T-helper 2 cell (primary cell): ENCODE measurements at places on chromosomes 6 and 20.

DNA sequence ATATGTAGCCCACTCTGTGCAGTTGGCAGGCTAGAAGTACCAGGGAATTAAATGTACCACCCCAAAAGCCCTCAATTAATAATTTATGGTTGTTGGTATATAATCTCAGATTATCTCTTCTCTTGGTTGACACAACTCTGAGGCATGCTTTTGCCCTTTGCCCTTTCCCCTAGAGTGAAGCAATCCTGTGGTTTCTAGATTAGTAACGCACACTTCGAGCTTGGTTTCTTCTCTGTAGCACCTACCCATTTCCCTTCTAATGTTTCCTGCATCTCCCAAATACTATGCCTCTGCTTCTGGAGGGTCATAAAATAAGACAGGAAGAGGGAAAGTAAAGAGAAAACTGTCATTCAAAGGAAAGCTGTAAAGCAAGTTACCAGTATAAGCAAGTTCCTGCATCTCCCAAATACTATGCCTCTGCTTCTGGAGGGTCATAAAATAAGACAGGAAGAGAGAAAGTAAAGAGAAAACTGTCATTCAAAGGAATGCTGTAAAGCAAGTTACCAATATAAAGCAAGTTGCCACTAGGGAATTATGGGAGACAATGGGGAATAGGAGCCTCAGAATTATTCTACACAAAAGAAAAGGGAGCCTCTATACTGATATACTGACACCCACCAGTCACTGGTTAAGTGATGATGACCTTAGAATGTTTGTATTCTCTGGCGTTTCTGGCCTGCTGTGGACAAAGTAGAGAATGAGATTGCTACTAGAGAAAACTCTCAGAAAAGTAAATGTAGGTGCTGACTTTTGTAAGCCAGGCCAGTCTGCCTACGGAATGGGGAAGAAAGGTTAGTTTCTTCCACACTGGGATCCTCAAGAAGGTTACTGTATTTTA, 862.6 kb upstream of the MAN1A1 start:
- DNase-seq = no peak

GRCh38 chr6:70520575-70520974, 46.2 kb upstream of the SDHAF4 start:
- DNase-seq = no peak

DNA sequence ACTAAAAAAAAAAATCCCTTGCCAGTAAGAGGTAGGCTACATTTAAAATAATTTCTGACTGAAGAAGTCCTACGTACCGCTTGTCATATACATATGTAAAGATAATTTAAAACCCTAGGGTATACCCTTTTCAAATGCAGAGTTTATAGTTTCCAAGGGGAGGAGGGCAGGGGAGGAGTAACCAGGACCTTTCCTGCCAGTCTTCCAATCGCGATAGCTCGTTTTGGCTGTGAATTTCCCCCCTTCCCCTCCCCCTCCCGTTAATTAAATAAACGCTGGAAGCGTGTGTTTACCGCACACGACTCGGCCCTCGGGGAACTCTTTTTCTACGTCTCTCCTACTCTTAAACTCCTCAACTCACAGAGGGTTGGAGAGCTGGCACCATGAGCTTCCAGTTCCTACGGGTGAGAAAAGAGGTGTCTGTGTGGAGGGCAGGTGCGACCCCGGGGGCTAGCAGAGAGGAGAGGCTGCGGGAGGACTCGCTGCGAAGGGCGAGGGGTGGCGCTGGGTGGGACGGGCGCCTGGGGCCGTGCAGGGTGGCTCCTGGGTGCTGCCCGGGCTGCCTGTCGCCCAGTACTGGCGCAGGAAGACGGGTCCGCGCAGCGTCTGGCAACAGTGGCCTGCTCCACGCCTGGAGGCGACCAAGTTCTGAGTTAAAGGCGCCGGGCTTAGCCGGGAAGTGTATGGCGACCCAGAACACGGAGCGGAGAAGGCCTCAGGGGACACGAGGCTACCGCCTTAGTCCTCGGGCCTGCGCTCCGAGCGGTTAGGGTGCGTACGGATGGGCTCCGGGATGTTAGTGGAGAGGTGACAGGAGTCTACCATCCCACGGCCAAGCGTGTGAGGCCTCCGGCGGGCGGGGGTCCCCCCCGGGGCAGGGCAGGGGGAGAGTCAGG, 4.1 kb upstream of the TFAP2C start:
- DNase-seq = no peak

- no peak for DNase-seq
These were observed 184.8 kb downstream of the KIF6 start for GRCh38 chr6:39540454-39540853.

DNA sequence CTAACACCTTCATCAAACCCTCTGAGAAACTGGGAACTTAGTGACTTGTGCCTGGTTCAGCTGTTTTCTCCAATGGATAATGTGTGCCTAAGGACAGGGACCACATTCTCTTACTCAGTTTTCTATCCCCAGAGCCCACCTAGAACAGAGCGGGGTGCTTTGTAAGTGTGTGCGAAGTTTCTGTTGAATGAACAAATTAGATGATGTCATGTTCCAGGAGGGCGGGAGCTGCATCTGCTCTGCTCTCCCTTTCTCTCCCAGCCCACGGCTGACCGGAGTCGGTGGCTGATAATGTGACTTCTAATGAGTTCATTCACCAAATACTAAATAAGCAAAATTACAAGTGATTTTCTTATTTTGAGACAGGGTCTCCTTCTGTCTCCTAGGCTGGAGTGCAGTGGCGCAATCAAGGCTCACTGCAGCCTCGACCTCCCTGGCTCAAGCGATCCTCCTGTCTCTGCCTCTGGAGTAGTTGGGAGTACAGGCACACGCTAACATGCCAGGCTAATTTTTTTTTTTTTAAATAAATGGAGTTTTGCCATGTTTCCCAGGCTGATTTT, 60.7 kb upstream of the FNDC1 start:
- no peak for DNase-seq

GRCh38 chr20:36483919-36484808, 57.2 kb upstream of the MYL9 start:
- no peak for DNase-seq

GRCh38 chr6:143441680-143442545, 8.6 kb downstream of the ADAT2 start:
- peak; percentile 91 for DNase-seq

GRCh38 chr6:152124429-152125074, 317.1 kb downstream of the ESR1 start:
- DNase-seq = no peak

- DNase-seq = no peak
These were observed 170.8 kb downstream of the CDH4 start for GRCh38 chr20:61422636-61423425.

GRCh38 chr20:57783196-57783595, 73.4 kb upstream of the PMEPA1 start:
- no peak for DNase-seq

- no peak for DNase-seq
These were observed 204.0 kb downstream of the PTPRK start for GRCh38 chr6:128316258-128316929.

- DNase-seq = no peak
These were observed 41.8 kb downstream of the CYP24A1 start for GRCh38 chr20:54131675-54132611.

- no peak for DNase-seq
These were observed 299.9 kb upstream of the PLN start for GRCh38 chr6:118248171-118248570.

- DNase-seq = no peak
These were observed 2.8 kb upstream of the KCNQ2 start for GRCh38 chr20:63475209-63475608.

GRCh38 chr6:85403331-85404015, 46.4 kb upstream of the NT5E start:
- DNase-seq = no peak

DNA sequence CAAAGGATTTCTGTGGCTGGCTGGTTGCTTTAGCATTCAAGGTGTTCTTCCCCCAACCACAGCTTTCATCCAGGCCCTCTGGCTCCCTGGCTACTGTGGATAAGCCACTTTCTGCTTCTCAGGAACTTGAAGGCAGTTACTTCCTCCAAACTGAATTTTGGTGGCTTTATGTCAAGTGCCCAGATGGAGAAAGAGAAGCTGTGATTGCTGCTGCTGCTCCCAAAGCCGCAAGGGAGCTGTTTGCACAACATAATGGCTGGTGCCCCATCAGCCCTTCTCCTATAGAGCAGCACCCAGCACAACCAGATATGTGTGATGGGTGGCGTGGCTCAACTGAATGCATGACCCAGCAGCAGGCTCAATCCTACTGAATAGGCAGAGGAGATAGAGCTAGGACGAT, 465.2 kb downstream of the MAFB start:
- DNase-seq = no peak

DNA sequence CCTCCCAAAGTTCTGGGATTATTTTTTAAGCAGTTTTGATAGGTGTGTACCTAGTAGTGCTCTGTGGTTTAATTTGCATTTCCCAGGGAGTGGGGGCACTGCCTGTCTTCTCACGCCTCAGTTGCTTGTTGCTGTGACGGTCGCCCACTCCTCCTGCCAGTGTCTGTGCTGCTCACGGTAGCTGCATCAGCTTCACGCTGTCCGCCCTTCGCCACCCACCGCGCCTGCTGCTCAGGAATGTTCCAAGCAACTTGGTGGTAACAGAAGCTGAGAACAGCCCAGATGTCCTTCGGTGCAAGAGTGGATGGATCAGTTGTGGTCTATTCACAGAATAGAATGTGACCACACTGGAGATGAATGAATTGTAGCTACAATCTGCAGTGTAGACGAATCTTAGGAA, 22.9 kb downstream of the DNAJC5 start:
- no peak for DNase-seq

GRCh38 chr20:57882451-57883161, 172.8 kb upstream of the PMEPA1 start:
- DNase-seq = no peak

GRCh38 chr6:23175391-23175790, 606.0 kb downstream of the HDGFL1 start:
- DNase-seq = no peak

DNA sequence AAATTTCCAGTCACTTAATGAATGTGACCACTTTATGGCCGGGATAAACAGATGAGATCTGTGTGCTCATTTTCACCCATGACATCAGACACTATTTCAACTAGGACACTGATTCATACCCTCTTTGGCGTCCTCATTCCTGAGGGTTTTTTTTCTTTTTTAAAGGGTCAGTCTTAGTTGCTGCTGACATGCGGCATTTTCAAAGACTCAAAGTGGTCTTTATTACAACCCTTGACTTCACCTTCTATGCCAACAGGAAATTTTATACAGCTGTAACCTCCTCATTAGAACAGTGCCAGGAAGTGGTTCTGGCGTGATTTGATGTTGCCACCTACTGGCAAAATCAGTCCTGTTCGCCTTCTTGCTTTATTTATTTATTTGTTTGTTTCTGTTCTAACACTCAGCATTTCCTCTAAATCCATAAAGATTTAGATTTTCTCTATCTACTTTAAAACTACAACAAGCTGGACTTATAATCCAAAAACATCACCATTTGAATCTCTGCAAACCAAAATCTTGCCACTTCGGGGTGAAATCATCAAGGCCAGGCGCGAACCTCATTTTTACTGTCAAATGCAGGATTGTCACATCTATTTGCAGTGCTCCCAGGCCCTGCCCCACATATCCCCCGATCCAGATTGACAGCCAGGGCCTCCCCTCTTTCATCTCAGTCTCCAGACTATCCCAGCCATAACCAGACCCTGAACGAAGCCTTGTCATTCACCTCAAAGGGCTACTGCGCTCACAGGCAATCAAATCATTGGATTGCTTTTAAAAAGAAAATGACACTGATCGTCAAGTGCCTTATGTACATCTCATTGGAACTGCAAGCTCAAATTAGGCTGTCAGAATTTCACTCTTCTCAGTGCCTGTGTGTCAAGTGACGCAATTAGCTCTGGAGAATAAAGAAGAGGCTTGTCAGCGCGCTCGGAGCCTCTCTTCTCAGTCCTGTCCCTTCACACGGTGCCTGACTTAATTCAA, 77.5 kb downstream of the C6orf118 start:
- DNase-seq = no peak

GRCh38 chr20:36703530-36703929, 42.4 kb downstream of the NDRG3 start:
- no peak for DNase-seq

GRCh38 chr6:36837686-36838085, 1.6 kb downstream of the CPNE5 start:
- no peak for DNase-seq

- DNase-seq = no peak
These were observed 21.3 kb upstream of the PPARD start for GRCh38 chr6:35321091-35321490.

- no peak for DNase-seq
These were observed 18.7 kb downstream of the BTN3A1 start for GRCh38 chr6:26420688-26421171.

GRCh38 chr20:39857835-39858234, 831.2 kb downstream of the MAFB start:
- no peak for DNase-seq

GRCh38 chr6:167140589-167141474, 16.9 kb downstream of the GPR31 start:
- DNase-seq = no peak

DNA sequence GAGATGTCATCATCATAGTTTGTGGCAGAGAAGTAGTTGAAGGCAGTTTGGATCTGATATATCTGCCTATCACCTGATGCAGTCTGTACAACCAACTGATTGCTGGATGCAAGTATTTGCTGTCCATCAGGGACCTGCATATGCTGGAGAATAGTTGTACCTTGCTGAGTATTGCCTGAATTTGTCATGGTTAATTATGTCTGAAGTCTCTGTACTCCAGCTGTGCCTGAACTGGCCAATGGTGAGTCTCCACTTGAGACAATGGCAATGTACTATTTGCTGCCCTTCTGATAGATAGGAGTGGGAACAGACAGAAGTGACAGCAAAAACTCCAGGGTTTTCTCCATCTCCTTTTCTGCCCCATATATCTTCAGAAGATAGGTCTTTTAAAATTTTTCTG, 531.5 kb downstream of the EPHA7 start:
- no peak for DNase-seq

DNA sequence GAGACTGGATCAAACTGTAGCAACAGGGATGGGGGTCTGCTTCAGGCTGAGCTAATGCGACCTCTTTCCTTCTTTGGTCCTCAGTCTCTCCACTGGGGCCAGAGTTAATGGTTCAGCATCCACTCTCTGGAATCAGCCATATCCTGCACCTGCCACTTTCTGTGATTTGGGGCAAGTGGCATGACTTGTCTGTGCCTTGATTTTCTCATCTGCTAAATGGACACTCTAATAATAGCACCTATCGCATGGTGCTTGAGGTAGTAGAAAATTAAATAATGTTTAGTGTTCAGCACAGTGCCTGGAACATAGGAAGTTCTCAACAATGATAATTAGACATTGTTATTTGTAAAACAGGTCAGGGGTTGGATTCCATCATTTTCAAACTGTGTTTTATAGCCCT, 6.3 kb downstream of the XKR7 start:
- no peak for DNase-seq

GRCh38 chr6:29483735-29484134, 4.0 kb downstream of the MAS1L start:
- no peak for DNase-seq

DNA sequence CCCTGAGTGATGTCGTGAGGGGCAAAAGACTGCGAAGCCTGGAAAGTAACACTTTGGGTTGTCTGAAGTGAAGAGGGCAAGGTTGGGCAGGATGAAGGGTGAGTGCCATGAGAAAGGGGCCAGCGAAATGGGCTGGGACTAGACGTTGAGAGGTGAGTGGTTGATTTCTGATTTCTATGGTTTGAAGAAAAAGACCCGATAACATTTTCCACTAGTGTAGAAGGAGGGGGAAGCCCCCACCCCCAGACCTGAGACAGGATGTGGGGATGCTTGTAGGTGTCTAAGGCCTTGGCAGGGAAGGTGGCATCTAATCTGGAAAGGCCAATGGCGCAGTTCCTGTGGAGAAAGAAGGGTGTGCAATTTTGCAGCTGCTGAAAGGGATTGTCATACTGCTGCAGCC, 25.3 kb upstream of the KIF3B start:
- peak; percentile 63 for DNase-seq
